CD4-positive, alpha-beta T cell (primary cell): ENCODE measurements at places on chromosomes 2 and 18.
A peak's percentile ranks its signal among the peaks of the same experiment; 100 is the strongest.

- peak; percentile 73 for DNase-seq
Observed at GRCh38 chr2:24360050-24360962, at the start of gene ITSN2. Gene ITSN2 (minus strand): TSS chr2:24360536. CDS start chr2:24328082, 32,454 bp downstream.

DNA sequence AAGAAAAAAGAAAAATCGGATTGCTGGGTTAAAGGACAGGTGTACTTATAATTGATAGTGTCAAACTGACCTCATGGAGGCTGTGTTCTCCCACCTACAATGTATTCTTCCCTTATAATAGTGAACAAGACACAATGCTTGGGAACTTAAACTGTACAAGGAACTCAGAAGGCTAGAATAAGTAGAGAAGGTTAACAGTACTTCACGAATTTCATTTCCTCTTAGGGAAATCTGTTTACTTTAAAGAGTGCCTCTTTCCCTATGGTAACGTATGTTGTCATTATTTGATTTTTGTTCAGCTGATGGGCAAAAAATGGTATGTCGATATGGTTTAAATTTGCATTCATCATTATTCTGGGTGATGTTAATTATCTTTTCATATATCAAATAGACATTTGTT is 9.2 kb upstream of the HK2 start:
- no peak for DNase-seq

- DNase-seq, result no peak
Observed at GRCh38 chr2:9307535-9307934, 100.9 kb downstream of the ASAP2 start.

DNA sequence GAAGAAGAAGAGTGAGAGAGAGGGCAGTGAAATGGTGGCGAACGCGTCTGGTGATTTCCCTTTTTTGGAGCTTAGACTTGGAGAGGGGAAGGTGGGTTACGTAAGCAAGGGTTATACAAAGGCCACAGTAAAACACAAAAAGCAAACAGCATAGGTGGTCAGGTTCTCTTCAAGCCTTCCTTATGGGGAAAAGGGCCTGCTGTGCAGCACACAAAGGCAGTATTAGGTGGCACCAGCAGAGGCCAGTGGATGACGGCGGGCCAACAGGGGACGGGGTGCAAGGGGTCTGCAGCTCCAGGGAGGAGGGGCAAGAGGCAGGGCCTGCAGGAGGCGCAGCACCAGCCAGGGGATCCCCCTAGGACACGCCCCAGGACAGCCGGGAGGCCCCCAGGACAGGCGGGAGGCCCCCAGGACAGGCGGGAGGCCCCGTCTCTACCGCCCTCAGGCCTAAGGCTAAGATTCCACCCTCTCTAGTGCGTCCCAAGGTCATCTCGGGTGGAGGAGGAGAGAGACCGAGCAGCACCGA is 32.6 kb upstream of the NPC1 start:
- no peak for DNase-seq

- DNase-seq, result no peak
Observed at GRCh38 chr18:70132999-70133398, 72.5 kb downstream of the RTTN start.

GRCh38 chr2:128301021-128301420 is 17.6 kb downstream of the HS6ST1 start:
- DNase-seq, result no peak

DNA sequence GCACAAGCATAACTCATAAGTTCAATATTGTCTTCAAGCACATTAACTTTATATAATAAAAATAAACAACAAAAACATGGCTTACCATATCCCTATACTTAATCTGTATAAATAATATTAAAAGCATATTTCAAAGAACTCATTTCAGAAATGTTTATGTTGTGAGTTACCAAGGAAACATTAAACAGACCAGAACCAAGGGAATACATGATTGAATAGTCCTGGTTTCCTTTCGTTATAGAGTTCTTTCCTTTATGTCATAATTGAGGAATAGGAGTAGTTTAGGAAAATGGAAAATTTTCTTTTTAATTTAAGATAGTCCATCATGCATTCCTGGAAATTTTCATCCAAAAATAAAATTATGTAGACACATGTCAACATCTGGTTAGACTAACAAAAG is 343.0 kb downstream of the ERBB4 start:
- DNase-seq, result no peak
